ENCODE measurements at places on chromosomes 1 and 21.

DNA sequence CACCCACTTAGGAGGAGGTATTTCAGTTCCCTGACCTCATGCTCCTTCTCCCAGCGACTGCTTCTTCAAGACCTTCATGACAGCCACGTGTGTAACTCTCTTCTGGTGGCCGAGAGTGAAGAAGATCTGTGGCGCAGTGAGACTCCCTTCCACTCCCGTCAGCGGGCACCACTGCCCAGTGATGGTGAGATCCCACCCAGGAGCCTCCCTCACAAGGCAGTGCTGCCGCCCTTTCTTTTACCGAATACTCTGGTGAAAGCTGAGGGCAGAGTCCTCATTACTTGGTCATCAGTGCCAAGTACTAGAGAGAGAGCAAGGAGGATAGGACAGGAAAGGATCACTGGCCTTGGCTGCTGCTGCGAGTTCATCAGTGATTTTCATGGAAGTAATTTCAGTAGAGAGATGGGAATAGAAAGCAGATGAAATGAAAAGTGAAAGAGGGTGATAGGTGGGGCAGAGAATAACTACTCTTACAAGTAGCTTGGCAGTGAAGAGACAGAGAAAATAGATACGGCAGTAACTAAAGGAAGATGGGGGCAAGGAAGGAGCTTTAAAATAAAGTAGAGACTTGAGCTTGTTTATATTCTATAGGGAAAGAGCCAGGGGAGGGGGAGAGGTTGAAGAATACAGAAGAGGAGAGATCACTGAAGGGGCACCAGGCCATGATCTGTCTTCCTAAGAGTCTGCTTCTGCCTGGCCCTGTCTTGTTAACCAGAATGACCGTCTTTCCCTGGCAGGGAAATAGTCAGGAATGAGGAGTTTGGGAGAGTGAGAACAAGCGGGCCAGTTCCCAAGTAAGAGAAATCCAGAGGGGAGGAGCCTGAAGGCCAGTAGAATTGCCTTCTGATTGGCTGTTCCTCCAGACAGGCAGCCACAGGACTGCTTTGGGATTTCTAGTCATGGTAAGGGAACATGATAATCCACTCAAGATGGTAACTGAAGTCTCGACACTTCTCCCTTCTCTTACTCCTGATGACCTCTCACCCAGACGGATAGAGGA lies 18.3 kb downstream of the HYI start:
- DNase-seq, result no peak

- no peak for DNase-seq
Measured at GRCh38 chr21:15224346-15225086, 159.7 kb upstream of the NRIP1 start.

DNA sequence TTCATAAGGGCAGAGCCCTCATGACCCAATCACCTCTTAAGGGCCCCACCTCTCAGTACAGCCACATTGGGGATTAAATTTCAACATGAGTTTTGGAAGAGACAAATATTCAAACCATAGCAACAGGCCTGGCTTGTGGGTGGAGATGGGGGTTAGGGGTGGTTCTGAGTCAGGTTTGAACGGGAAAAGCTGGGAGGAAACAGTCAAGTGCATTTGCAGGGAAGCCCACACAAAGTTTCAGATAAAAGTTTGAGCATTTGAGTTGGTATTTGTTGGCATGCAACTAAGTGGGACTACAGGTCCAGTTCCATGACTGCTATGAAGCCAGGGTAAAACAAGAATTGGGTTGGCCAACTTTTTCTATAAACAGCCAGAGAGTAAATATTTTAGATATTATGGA lies 21.0 kb upstream of the PADI2 start:
- no peak for DNase-seq

DNA sequence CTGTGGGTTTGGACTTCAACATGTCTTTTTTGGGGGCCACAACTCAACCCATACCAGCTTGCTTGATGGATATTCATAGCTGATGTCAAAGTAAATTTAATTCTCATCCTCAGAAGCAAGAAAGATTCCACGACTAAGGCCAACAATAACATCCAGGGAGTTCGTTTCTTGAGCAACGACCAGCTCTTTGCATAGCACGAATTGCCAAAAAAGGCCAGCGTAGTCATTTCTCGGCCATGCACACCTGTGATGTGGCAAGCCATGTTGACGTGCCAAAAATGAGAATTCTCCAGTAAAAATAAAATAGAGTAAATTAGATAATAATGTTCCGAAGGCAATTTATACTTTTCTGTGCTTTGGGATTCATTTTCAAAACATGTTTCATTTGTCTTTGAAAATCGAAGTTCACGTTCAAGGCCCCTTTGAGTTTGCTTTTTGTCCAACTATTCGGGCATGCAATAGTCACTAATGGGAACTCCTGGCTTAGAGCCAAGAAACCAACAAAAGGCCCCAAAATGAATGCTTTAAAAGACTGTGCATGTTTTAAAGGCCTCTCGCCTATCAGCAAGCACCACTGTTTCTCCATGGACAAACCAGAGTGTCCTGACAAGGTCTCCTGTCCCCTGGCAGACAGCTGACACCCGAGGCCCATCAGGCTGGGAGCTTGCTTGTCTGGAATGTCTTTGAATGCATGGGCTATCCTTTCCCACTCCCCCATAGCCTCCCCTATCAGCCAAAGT lies 14.4 kb upstream of the IGSF5 start:
- no peak for DNase-seq

- no peak for DNase-seq
Measured at GRCh38 chr1:221087919-221088318, 208.7 kb downstream of the HLX start.

- DNase-seq, result no peak
Measured at GRCh38 chr1:152153996-152154395, 5.0 kb downstream of the RPTN start.

DNA sequence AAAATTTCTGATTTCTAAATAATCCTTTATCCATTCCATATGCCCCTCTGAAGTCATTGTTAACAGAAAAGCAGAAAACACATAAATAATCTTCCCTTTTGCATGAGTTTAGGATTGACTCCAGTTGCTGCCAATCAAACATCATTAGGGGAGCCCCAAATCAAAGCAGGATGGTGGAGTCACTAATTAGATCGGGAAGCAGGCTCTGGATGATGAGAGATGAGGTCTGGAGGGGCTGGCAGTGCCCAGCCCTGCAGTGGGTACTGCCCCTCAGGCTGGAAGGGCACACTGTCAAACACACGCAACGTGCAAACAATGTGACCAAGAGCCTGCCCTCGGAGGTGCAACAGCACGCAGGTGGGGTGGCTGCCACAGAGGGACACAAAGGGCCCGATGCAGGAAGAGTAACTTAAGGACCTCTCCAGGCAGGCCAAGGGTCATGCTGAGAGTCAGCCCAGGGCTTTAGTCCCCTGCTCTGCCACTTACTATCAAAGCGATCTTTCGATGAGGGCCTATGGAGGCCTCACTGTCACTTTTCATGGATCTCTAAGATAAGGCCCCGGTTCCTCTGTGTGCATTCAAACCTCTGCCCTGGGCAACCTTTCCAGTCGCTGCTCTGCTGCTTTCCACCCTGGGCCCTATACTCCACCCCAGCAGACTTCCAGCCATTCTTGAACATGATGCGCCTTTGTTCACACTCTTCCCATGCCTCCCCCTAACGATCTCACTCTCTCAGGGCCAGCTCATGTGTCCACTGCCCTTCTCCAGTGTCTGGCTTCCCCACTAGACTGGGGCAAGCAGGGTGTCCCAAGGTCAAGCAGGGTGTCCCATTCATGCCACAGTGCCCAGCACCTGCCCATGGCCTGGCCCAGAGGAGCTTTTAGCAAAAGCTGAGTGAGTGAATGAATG lies 98.9 kb downstream of the DMRTB1 start:
- DNase-seq, result no peak

- DNase-seq, result no peak
Measured at GRCh38 chr1:96715482-96715881, 6.1 kb upstream of the PTBP2 start.

DNA sequence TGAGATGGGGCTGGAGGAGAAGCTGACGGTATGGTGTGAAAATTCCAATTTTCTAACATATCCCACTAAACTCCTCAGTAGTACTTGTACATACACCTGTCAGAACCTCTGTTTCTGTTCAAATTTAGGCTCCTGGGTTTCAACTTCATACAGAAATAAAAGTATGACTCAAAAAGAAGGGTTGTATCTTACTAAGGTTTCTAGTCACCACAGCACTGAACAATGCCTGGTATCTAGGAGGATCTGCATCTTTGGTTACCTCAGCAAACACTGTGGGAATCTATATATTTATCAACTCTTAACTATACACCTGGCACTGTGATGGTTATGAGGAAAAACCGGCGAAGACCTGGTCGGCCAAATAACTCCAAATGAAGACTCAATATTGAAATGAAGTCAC lies 13.8 kb downstream of the RBM34 start:
- no peak for DNase-seq

- no peak for DNase-seq
Measured at GRCh38 chr1:62144238-62144831, 50.3 kb upstream of the L1TD1 start.

GRCh38 chr1:76288758-76289483 lies 214.4 kb downstream of the ST6GALNAC3 start:
- no peak for DNase-seq

DNA sequence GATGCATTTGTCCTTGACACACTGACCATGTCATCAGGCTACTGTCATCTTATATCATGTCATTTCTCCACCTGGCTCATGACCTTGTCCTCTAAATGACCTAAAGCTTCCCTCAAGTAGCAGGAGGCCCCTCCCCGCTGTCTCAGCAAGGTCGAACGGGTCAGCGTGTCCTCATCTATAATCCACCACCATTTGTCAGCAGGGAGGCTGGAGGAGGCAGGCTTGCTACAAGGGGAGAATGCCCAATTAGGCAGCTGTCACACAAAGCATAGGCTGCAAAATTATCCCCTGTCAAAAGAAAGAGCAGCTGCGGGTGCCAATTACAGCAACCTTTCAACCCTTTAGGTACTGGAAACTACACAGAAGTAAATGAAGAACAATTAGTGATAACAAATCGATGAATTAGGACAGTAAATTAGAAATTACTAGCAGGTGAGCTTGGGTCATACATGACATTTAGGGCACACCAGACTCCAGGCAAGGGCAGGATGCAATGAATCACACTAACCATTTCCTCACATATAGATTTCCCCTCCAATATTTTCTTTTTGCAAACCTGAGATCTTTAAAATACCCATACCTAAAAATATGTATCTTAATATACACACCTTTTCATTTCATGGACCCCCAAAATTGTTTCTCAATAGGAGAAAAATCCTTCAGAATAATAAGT lies 61.2 kb downstream of the NRIP1 start:
- no peak for DNase-seq

- DNase-seq, result no peak
Measured at GRCh38 chr1:115237023-115237422, 101.0 kb downstream of the NGF start.

- no peak for DNase-seq
Measured at GRCh38 chr1:117112047-117112717, 9.4 kb downstream of the TRIM45 start.

DNA sequence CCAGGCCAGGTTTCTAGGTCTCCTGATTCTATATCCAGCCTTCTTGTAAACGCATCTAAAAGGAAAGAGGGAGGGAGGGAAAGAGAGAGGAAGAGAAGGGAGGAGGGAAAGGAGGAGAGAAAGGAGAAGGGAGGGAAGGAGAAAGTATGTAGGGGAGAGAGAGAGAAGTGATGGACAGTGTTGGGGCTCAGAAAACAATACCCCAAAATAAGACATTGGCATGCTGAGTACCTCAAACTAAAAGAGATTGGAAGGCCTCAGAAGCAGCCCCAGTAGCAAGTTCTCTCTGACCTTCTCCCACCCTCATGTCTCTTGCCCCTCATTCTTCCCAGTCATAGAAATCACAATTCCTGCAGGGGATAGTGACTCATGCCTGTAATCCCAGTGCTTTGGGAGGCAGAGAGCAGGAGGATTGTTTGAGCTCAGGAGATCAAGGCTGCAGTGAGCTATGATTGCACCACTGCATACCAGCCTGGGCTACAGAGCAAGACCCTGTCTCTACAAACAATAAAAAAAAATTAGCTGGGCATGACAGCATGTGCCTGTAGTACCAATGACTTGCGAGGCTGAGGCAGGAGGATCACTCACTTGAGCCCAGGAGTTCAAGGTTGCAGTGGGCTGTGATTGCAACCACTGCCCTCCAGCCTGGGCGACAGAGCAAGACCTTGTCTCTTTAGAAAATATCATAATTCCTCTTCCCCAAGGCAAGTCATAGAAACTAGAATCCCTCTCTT lies 51.2 kb downstream of the DNTTIP2 start:
- DNase-seq, result no peak

- DNase-seq, result no peak
Measured at GRCh38 chr21:34946385-34946840, 102.7 kb downstream of the RUNX1 start.

GRCh38 chr1:76075188-76075489 lies 593 bp downstream of the ST6GALNAC3 start:
- no peak for DNase-seq

DNA sequence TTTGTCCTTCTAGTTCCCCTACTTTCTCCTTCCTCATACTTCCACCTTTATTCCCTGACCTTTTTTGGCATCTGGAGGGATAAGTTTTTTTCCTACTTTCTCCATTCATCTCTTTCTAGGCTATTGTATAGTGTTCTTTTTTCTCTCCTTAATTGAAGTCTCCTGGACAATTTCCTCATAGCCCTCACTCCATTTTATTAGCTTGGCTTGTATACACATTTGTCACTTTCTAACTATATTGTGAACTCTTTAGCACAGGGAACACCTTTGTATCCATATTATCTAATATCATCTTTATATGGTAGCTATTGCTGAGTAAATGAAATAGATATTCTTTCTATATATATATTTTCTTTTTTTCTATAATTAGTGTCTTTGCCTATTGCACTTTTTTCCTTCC lies 47.6 kb downstream of the TMED5 start:
- DNase-seq, result no peak

DNA sequence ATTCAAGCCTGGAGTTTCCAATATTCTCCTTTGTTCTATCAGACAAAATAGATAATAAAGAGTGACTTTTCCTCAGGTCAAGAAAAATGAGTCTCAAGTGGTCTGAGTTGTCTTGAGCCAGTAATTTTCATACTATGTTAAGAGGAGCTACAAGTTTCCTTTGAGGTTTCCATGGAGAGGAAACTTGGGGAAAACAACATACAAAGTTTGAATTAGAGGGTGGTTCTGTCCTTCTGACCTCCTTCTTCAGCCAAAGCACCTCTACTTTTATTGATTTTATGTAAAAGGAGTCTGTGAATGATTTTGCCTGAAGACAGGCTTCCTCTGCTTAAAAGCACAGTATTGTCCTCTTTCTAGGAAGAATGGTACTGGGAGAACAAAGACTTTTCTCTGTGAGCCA lies 497.2 kb upstream of the PKN2 start:
- DNase-seq, result no peak

DNA sequence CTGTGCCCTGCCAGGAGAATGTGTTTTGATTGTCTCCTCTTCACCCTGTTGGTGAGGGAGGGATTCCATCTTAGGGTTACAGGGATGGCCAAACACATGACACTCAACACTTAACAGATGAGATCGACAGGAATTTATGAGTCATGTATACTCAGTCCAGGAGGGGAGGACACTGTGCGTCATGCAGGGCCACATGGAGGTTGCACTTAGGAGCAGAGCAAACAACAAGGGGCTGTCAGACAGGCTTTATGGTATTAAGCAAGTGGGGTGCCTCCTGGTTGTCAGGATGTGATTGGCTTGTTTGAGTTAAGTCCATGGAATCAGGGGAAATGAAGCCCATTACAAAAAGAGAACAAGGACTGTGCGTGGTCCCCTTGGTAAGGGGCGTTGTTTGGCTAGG lies 26.9 kb downstream of the EDARADD start:
- DNase-seq, result no peak
